ENCODE measurements at places on chromosomes 1 and 21.

DNA sequence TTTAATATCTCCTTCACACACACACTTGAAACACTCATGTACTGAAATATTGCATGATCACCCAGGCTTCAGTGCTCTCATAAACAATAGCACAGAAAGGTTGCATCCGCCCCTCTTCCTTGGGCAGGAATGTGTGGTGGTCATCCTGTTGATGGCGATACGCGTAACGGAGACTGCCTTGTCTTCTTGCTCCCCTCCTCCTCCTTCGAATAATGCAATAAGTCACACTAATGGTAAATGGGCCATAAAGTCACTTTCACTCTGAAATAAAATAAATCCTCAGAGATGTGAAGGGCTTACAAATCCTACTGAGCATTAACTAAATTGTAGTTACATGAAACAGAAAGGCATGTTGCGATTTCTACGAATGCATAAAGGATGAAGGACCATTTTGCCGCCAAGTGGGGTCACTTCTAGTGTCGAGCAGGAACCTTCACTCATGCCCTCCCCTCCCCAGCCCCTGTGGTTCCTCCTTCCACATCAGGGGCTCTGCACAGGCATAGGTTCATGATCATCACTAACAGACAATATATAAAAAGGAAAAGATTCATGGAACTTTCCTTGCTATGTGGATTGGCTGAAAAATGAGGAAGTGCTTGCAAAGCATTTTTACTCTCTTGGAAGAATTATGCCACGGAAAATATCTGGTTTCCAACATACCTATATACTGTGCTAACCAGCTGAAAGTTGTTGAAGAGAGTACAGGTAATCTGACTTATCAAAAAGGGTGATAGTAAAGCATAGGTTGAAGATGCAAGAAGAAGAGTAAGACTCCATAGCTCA, 1.2 kb upstream of the PGBD5 start:
- DNase-seq: no peak

DNA sequence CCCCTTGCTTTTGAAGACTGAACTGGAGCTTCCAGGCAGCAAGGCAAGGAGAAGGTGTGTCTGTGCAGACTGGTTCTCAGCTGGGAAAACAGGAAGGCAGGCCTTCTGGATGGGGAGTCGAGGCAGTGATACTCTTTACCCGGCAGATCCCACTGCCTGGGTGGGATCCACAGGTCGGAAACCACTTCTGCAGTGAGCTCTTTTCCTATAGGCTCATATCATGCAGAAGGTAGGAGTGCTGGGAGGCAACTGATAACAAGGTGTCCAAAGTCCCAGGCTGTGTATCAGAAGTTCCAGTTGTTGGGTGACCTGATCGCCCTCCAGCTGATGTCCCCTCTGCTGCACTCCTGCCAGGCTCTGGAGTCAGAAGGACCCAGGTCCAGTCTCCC, 17.1 kb downstream of the ACOT11 start:
- DNase-seq: no peak

DNA sequence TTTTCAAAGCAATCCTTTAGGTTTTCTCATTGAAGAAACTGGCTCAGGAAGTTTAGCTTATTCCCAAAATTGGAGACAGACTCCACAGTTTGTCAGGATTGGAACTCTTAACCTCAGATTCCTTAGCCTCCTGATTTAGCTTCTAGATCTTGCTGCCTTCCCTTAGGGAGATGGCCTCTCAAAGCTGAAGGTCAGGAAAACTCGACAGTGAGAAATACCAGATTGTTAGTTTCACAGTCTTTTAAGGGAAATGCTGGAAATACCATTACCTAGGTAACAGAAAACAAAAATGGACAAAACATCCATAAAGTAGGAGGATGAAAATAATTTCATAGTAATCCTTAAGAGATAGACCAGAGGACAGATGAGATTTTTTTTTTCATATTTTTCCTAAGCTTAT, 7.8 kb downstream of the RASAL2 start:
- no peak for DNase-seq

DNA sequence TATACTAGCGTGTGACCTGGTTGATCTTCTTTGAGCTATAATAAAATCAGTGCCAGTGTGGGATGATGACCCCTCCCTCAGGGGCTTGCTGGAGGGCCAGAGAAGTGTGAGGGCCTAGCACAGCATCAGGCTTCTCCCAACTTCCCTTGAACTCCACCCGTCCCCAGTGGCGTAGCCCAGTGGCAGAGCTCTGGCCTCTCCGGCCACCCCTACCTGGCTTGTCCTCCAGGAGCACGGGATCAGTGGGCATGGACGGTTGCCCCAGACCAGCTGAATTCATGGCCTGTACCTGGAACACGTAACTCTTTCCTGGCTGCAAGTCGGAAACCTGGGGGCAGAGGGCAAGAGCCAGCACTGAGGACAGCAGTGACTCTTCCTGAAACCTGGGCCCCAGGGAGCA, 36.0 kb downstream of the MYOM3 start:
- DNase-seq: no peak

- DNase-seq: peak; percentile 59
Measured at GRCh38 chr1:66571789-66572188, 37.8 kb downstream of the SGIP1 start.

DNA sequence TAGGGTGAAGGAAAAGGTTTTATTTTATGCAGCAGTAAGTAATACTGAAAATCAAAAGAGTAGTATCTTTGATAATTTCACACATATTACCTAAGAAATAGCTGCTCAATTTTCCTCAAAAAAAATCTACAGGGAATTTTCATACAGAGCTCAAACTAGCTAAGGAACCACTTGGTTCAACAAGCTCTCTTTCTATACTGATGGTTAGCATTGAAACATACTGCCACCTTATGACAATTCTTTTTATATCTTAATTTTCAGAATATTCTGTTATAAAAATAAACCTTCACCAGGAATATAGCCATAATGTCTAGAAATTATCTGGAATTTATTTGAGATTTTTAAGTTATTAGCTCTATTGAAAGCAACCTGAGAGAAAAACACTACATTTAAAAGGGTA, 142.1 kb downstream of the DPYD start:
- no peak for DNase-seq

DNA sequence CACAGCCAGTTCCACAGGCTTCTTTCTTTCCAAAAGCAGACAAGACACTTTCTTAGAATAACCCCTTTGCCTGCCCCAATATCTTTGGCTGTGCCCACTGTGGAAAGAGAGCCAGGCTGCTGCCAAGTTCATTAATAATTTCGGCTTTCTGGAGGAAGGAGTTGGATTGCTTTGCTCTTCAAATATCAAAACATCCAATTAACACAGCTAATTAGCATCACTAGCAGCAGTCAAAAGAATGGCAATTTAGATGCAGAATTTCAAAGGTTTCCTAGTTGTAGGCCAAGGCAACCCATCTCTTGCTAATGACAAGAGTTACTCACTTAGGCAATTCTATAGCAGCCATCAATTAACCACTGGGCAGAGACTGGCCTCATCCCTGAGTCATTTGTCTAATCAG, 91.0 kb upstream of the SPATA6 start:
- DNase-seq: no peak

- DNase-seq: no peak
Measured at GRCh38 chr21:45022736-45023135, 51.6 kb upstream of the ADARB1 start.

- DNase-seq: no peak
Measured at GRCh38 chr1:212981571-212982328, 31.4 kb downstream of the VASH2 start.

DNA sequence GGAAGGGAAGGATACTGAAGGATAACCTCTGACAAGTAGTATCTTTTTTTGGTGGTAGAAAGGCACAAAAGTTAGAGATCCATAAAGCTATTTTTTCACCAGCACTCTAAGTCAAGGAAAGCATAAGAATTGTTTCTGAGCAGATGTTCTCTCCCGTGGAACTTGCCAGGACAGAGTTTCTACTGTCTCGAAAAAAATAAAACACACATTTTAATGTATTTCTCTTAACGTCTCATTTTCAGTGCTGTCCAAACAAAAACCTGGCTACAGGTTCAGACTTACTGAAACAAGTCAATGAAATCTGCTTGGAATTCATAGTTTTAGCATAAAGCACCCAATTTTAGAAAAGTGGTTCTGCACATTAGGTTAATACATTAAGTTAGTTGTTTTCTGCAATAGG, 338.3 kb downstream of the LTN1 start:
- no peak for DNase-seq

GRCh38 chr1:71522721-71523120, 441.9 kb upstream of the ZRANB2 start:
- DNase-seq: no peak

GRCh38 chr1:38587766-38588165, 271.8 kb downstream of the RRAGC start:
- DNase-seq: no peak

DNA sequence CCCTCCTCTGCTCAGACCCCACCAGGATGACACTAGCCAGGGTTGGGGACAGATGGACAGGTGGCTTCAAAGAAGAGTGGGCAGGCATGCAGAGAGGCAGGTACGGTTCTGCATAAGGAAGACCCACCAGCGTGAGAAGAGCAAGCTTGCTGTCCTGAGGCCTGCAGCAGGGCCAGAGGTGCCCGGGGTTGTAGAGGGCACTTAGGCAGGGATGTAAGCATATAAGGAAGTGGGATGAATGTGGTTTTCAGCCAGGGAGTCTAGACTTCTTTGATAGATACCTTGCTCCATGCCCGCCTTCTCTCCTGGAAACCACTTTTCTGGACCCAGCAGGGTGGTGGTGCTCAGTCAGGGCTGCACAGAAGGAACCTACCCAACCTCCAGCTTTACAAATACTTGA, 1.4 kb downstream of the TTC39A start:
- DNase-seq: no peak

GRCh38 chr1:33363021-33363420, 42.1 kb upstream of the A3GALT2 start:
- DNase-seq: no peak

GRCh38 chr1:200992382-200993048, 31.0 kb downstream of the KIF21B start:
- DNase-seq: no peak

GRCh38 chr1:167416506-167416905, 101.8 kb downstream of the CD247 start:
- DNase-seq: no peak

DNA sequence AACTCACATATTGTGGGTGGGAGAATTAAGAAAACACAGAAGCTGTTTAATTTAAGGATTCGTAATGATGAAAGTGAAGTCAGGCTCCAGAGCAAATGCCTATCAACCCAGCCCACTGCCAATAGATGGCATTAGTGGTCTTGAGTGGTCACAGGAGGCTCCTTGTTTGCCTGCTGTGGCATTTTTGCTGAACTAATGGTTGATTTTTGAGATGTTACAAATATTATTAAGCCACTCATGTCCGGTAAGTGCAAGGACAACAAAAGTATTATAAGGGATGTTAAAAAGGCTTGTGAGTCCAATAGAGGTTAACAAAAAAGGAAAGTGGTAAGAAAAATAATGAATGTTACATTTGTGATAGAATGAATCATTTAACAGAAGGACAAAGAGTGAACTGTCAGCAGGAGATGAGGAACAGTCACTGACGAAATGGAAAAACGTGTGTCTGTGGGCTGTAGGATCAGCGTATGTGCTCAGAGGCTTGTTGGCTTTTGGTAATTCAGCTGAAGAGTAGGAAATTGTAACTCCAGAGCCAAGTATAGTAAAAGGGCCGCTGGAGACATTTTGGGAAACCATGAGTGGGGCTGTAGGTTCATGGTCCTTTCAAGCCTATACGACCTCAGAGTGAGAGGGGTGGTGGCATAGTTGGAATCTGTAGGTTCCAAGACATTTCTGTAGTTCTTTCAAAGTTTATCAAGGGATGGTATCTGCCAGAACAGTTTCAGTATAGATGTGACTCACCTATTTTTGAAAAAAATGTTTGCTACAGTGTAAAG, 11.2 kb downstream of the SFT2D2 start:
- no peak for DNase-seq

- no peak for DNase-seq
Measured at GRCh38 chr1:29237852-29238619, 1.7 kb downstream of the PTPRU start.

DNA sequence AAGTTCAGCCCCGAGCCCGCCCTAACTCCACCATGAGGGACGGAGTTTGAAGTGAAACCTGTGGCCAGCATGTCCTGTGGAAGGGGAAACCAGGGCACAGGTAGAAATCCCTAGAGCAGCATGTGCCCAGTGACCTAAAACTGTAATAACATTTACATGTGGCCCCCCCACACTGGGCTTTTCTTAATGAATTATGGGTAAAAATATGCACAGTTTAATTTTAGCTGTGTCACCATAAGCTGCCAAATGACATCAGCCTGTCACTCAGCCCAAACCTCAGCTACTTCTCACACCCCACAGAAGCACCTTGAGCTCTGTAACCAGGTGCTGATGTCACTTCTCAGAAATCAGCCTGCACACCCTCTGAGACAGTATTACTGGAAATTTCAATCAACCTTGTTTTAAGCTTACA, 50.0 kb upstream of the SLC19A1 start:
- DNase-seq: no peak

- peak; percentile 84 for DNase-seq
Measured at GRCh38 chr1:238960071-238960470, 426.3 kb upstream of the CHRM3 start.

- no peak for DNase-seq
Measured at GRCh38 chr1:4306559-4307467, 347.6 kb upstream of the AJAP1 start.

DNA sequence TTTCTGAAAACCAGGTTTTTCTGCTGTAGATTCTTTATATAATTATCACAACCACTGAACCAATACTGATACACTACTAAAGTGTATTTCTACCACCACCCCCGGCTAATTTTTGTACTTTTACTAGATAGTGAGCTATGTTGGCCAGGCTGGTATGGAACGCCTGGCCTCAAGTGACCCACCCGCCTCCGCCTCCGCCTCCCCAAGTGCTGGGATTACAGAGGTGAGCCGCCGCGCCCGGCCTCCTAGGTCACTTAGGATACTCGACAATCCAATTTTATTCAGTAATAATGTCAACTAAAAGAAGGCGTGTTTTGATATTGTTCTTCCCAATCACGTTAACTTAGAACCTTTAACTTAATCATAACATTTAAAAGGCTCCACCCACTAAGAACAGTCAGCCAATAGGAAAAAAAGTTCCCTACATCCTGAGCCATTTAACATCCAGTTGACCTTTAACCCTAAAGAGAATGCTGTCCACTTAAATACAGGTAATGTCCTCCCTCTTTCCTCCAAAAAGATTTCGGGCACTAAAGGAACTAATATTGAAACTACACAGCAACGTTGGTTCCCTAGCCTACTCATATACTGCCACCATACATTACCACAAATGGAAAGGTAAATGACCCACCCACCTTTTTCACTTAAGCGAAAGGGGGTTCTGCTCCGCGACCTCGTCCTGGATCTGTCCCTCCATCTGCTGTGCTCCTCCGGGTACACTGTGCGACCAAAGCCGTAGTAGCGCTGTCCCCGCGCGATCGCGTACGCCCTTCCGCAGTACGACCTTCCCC, 1.2 kb downstream of the RSRP1 start:
- DNase-seq: no peak

DNA sequence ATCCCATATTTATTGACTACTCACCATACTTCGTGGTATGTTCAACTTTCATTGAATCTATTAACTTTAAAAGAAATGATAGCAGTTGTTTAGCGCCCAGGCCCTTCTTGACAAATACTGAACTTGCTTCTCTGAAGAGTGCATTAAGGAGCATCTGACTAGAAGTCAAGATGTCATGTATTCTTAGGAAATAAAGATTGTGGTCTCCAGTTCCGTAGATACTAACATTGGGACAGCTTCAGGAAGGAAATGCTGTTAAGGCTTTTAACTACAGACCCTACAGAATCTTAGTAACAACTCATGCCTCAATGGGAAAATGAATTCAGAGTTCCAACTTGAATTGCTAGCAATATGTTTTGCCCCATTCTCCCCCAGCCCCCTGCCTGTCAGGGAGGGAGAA, 14.8 kb downstream of the LYST start:
- DNase-seq: no peak
